ENCODE measurements at places on chromosomes 1 and 21.
A peak's percentile ranks its signal among the peaks of the same experiment; 100 is the strongest.

DNA sequence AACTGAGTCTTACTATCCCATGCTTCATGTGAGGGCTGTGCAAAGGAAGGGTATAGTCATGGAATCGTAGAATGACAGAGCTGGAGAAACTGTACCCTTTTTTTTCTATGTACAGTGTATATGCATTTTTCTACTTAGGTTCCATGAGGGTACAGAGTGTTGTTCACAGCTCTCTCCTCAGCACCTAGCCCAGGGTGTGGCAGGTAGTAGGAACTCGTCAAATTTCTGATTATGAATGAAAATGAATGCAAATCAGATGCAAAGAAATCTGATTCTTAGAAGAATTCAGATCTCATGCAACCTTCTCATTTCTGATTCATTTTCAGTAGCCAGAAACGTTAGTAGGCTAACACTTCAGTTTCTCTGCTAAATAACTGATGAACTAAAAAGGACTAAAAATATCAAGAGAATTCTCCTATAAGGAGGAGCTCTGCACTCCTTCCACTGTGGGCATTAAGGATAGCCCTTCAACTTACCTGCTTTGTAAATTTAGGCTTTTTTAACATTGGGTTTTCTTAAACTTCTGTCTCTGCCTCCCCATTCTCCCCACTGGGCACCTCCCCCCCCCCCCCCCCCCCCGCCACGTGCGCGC, 18.0 kb upstream of the HHAT start:
- no peak for DNase-seq

DNA sequence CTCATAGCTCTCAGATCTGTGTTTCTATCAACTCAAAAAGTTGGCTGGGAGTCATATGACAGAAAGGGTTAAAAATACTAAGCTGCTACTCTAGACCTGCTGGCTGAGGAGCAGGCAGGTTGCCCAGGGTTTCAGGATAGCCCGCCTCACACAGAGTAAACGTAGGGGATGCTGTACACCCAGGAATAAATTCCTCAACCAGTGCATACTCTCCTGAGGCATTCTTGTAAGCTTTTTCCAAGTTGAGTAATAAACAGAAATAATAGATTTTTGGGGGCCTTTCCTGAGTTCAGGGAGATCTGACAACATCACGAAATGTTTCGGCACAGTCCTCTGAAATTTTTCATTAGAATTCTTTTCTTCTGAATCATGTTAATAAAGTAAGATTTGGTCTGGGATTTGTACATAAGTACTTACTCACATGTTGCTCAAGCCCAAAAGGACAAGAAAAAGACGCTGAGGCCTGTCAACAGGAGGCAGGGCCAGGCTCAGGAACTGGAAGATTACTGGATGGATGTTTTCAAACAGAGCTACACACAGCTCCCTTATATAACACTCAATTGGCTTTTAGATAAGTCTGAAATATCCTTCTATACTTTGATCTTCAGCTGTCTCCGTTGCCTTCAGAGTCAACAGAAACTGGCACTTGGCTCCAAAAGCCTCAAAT, 41.0 kb downstream of the TGFBR3 start:
- DNase-seq: no peak

GRCh38 chr1:6166655-6167390, 13.3 kb downstream of the CHD5 start:
- DNase-seq: no peak

GRCh38 chr21:44995343-44995941, 55.6 kb downstream of the SLX9 start:
- no peak for DNase-seq

GRCh38 chr1:241611736-241612135, 28.4 kb downstream of the CHML start:
- no peak for DNase-seq

- DNase-seq: no peak
Measured at GRCh38 chr21:33101300-33101911, 31.5 kb downstream of the OLIG1 start.

DNA sequence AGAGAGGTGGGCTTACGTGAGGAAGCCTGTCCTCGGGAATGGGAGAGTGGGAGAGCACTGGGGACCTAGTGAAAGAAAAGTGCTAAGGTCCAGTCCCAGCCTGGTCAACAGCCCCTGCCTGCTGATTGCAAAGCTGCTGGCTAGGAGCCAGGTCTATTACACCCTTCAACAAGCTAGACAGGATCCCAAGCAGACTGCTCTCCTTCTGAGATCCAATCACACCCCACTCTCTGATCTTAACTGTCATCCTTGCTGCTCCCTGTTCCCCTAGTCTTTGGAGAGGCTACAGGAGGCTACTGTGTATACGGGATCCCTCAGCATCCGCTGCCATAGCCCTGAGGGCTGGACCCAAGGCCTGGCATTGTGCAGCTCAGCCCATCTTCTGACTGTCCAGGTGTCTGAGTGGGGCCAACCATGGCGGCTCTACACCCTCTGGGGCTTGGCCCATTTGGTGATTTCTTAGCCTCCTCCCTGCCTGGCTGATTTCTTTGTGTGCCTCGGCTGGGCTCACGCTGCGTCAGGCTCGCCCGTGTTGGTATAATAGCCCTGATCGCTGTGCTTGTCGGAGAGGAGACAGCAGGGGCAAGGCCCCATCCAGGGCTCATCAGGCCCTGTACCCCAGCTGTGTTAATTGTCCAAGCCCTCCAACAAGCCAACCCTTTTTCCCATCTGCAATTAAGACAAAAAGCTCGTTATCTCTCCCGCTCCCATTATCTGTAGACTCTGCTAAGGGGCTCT, 43.9 kb downstream of the NAV1 start:
- DNase-seq: no peak

GRCh38 chr21:35603494-35603893, 456.8 kb downstream of the SETD4 start:
- no peak for DNase-seq

- no peak for DNase-seq
Measured at GRCh38 chr1:93352376-93352775, 6.7 kb downstream of the DR1 start.

DNA sequence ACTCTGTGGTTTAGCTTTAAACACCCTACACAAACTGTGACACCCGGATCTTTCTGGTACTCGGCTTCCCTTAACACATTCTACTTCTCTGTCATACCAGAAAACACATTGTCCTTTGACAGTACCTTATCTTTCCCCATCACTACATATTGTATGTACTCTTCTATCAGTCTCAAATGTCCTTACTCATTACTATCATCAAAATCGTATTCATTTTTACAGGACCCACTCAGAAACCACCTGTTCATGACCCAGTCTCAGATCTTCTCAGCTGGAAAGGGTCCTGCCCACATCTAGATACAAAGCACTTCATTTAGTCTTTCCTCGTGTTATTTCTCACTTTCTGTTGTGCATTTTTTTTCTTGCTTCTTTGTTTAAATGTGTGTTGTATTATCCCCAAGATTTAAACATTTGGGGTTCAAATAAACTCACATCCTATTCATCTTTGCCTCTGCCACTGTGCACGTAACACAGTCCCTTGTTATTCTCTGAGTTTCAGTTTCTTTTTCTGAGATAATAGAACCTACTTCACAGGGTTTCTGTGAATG, 27.7 kb downstream of the CD34 start:
- no peak for DNase-seq

DNA sequence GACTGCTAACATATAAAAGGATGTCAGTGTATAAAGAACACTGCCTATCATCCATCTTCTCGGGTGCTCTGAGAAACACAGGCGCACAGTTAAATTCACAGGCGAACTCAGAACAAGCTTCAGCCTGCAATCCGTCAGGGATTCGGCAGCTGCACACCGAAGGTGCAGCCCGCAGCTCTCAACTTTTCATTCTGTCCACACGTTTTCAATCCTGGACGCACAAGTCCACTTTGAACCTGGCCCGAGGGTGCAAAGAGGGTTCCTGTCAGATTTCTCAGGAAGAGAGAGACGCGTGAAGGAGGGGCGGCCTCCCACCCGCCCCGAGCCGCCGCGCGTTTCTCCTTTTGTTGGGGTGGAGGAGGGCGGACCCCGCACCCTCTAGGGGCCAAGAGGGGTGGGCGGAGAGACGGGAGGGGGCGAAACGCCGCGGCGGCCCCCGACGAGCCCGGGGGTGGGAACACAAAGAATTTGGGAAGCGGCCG, 724 bp downstream of the DOCK7 start:
- DNase-seq: peak; percentile 12

DNA sequence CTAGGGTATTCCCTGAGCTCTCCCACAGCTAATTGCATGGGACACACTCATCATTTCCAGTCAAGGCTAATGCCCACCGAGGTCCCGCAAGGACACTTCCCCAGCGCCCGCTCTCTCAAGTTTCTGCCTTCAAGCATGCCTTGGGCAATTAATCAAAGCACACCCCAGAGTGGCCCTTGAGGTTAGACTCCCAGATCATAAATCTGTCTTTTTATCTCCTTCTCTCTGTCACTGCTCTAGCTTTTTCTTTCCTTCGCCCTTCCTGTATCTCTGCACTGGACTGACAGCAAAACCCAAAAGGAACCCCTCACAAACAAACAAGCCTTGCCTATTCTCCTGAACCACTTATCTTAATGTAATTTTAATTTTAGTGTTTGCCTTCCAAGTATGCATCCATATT, 7.9 kb upstream of the EXOSC10 start:
- DNase-seq: no peak
